ENCODE measurements at places on chromosomes 7 and 10.

GRCh38 chr10:16559236-16559773 lies 37.6 kb upstream of the C1QL3 start:
- no peak for DNase-seq

DNA sequence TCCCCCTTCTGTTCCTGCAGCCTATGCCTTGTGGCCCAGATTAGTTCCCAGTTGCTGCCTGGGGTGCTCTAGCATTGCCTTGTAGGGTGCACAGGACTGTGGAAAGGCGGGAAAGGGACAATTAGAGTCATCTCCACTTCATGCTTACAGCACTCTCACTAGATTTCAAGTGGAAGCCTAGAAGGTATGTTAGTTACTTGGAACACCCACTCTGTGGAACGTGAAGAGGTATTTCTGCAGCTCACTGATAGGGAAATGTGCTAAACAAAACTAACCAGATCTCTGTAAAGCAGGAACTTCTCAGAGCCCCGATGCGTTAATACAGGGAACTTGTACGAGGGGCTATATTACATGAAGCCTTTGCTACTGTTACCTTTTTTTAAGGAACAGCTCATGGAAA lies 19.4 kb downstream of the STMP1 start:
- no peak for DNase-seq

DNA sequence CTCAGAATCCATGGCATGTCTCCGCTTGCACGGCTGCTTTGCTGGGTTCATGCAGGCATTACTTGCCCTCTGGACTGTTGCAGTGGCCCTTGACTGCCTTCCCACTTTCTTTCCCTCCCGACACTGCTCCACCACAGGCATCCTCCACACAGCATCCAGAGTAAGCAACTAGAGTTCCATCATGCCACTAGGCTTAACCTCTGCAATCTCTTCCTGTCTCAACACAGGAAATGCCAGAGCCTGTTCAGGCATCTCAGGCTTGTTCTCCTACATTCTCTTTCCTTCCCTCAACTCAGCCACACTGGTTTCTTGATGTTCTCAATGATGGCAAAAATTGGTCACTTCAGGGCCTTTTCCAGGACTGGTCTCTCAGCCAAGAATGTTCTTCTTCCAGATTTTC lies 284.5 kb upstream of the KLF6 start:
- DNase-seq, result no peak

- no peak for DNase-seq
Observed at GRCh38 chr7:132113536-132114371, 462.5 kb downstream of the PLXNA4 start.
